ENCODE measurements at places on chromosomes 12 and 14. TPM values are rescaled to one million over a fixed set of nuclear protein-coding genes. Genes with fewer than 3 reads are reported as not detected.

ADCY4 gene
- polyA plus RNA-seq: 23.7 TPM

KLRC2 gene
- polyA plus RNA-seq: 0.54 TPM

TROAP gene
- polyA plus RNA-seq: 16.1 TPM

NT5DC3 gene
- 4.3 TPM for polyA plus RNA-seq

CCDC175 gene
- 0.50 TPM for polyA plus RNA-seq
